GM12878 (cell line): ENCODE measurements at places on chromosomes 5 and 9. TPM values are rescaled to one million over a fixed set of nuclear protein-coding genes. Genes with fewer than 3 reads are reported as not detected.

DNA sequence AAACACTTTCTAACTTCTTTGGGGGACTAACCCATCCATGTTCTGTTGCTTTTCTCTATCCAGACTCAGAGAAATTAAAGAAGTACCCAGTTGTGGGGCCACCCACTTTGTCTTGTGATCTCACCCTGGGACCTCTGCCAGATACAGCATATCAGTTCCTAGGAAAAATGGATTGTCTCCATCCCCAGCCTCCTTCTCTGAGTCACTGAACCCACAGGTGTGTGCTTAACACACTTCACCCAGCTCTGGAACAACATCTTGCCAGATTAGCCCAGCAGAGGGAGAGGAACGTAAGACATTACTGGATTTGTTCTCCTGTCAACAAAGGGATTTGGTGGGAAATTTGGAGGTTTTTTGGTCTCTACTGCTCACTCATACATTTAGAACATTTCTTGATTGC is 19.2 kb downstream of the FAM240B start:
- no peak for DNase-seq

- no peak for DNase-seq
Observed at GRCh38 chr5:135318037-135318436, 81.0 kb downstream of the MACROH2A1 start.

The C5orf63 gene
- 17.9 and 26.5 TPM in 2 replicates for polyA plus RNA-seq

The SLC6A19 gene
- polyA plus RNA-seq = not detected in 2 replicates

GRCh38 chr5:177966839-177967166 is 29.2 kb downstream of the PROP1 start:
- DNase-seq = no peak

- DNase-seq = no peak
Observed at GRCh38 chr5:6498968-6499367, 50.3 kb downstream of the UBE2QL1 start.

GRCh38 chr9:3419893-3420292 is 105.9 kb downstream of the RFX3 start:
- DNase-seq = no peak

The FOXD4L4 gene
- not detected in 2 replicates for polyA plus RNA-seq
